ENCODE measurements at places on chromosomes 6 and 20.
A peak's percentile ranks its signal among the peaks of the same experiment; 100 is the strongest.

- H3K4me3 ChIP-seq, result no peak overlapping the region
- H3K27me3 ChIP-seq, result no peaks in the 10 kb centered on the region
- H3K4me1 ChIP-seq, result peaks cover 6% of the 10 kb centered on the region
- DNase-seq, result no peak
These were observed 108.6 kb downstream of the CDYL start for GRCh38 chr6:4884646-4885340.

GRCh38 chr6:146944077-146944476, 260.1 kb upstream of the STXBP5 start:
- no peak for DNase-seq
- no peaks in the 10 kb centered on the region for H3K27me3 ChIP-seq
- no peaks in the 10 kb centered on the region for H3K36me3 ChIP-seq
- H3K27ac ChIP-seq, result no peak overlapping the region

DNA sequence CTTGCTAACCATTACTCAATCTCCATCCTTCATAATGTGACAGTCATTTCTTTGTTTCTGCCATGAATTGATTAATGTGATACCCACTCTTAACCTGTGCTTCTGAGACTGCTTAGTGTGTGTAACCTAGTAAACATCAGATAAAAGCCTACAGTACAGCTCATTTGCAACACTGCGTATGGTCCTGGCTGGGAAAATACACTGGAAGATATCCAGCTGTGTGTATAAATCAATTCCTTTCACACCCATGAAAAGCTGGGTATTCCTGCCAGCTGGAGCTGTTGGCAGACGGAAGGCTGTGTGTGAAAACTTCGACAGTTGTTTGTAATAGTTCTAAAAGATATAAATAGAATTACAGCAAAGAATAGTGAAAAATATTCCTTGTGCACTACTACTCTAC, 509.2 kb downstream of the FRK start:
- no peaks in the 10 kb centered on the region for H3K4me1 ChIP-seq
- no peak overlapping the region for H3K4me3 ChIP-seq
- no peaks in the 10 kb centered on the region for H3K36me3 ChIP-seq
- H3K27ac ChIP-seq, result no peak overlapping the region
- no peaks in the 10 kb centered on the region for H3K27me3 ChIP-seq
- DNase-seq, result no peak

DNA sequence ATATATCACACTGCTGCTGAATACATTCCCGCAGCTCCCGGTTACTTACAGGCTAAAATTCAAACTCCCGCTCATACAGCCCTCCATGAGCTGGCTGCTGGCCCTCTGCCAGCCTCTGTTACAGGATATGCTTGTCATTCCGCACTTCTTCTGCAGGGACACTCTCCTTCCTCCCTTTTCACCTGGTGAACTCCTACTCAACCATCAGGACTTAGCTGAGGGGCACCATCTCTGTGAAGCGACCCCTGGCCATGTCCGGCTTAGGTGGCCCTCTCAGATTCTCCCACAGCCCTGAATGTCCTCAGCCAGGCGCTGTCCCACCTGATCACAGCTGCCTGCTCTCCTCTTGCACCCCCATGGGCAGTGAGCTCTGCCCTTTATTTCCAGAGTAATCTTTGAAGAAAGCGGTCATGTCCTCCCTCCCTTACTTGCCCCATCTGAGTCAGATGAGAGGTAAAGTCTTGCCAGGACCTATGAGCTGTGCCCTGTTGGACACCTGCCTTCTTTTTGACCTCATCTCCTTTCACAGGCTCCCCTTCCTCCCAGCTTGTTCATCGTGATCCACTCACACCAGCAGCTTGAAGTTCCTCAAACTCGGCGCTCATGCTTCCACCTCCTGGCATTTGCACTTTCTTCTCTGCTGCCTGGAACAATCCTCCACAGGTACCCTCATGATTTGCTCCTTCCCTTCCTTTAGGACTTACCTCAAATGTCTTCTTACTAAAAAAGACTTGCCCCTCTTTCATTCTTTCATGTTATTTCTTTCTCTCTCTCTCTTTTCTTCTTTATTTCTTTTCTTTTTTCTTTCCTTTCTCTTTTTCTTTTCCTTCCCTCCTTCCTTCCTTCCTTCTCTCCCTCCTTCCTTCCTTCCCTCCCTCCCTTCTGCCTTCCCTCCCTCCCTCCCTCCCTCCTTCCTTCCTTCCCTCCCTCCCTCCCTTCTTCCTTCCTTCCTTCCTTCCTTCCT, 5.6 kb downstream of the CYP24A1 start:
- H3K36me3 ChIP-seq, result no peaks in the 10 kb centered on the region
- H3K4me3 ChIP-seq, result no peak overlapping the region
- H3K27ac ChIP-seq, result no peak overlapping the region
- peaks cover 97% of the 10 kb centered on the region for H3K27me3 ChIP-seq
- peaks cover 7% of the 10 kb centered on the region for H3K4me1 ChIP-seq

DNA sequence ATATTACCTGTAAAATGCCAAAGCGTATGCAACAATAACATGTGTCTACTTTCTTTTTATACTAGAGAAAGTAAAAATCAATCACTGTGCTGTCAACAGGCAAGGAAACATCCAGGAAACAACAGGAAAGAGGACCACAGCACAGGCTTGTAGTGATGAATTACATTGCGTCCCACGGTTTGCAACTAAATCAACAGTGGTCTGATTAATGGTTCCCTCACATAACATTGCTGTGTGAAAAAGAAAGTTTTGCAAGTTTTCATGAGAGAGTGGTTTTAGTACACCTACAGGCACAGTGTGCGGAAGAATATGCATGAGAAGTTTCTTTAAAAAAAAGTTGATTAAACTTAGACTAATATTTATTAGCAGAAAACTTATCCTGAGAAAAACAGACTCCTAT, 329.5 kb upstream of the HSF2 start:
- no peak overlapping the region for H3K4me3 ChIP-seq
- no peaks in the 10 kb centered on the region for H3K36me3 ChIP-seq
- no peaks in the 10 kb centered on the region for H3K27me3 ChIP-seq
- peaks cover 3% of the 10 kb centered on the region for H3K4me1 ChIP-seq
- DNase-seq, result no peak

DNA sequence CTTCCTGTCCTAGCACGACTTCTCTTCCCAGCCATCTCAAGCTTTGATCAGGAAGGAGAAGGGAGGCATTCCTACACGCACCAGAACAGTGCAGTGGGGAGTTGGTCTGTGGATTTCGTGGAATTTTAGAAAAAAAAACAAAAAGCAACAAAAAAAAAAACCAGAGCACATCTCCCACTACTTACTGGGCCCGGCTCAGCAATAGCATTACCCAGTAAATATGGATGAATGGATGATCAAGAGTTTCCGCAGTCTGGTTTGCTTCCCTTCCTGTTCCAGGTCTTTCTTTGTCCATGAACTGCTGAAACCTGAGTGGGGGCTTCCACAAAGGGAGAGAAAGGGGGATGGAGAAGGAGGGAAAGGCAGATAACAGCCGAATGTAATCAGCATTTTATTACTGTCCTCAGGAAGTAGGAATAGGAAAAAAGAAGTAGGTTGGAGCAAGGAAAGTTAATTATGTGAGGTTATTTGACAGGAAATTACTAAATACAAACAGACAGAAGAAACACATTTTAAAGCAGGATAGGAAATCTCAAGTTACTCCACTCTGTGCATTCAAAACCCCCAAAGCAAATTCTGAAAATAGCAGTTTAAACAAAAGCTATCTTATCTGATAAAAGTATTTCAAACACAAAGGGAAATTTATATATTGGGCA, 349.0 kb downstream of the PRL start:
- no peak for DNase-seq

GRCh38 chr6:116450185-116450710, 10.9 kb upstream of the CALHM6 start:
- H3K27ac ChIP-seq, result no peak overlapping the region
- H3K4me3 ChIP-seq, result no peak overlapping the region
- no peak for DNase-seq

DNA sequence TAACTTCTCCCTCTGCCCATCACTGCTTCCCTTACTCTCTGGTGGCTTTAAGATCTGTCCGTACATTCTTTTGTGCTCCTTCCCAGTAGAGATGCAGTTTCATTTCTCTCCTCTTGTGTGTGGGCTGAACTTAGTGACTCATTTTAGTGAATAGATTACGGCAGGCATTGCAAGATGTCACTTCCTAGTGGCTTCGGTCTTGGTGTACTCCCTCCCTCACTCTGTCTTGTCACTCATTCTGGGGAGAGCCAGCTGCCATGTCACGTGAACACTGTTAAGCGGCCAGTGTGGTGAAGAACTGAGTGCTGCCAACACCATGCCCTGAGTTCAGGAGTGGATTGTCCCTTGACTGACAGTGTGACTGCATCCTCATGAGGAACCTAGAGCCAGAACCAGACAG, 115.9 kb downstream of the OTOR start:
- H3K27ac ChIP-seq, result no peak overlapping the region
- H3K36me3 ChIP-seq, result no peaks in the 10 kb centered on the region
- DNase-seq, result no peak
- H3K4me3 ChIP-seq, result no peak overlapping the region
- no peaks in the 10 kb centered on the region for H3K4me1 ChIP-seq

DNA sequence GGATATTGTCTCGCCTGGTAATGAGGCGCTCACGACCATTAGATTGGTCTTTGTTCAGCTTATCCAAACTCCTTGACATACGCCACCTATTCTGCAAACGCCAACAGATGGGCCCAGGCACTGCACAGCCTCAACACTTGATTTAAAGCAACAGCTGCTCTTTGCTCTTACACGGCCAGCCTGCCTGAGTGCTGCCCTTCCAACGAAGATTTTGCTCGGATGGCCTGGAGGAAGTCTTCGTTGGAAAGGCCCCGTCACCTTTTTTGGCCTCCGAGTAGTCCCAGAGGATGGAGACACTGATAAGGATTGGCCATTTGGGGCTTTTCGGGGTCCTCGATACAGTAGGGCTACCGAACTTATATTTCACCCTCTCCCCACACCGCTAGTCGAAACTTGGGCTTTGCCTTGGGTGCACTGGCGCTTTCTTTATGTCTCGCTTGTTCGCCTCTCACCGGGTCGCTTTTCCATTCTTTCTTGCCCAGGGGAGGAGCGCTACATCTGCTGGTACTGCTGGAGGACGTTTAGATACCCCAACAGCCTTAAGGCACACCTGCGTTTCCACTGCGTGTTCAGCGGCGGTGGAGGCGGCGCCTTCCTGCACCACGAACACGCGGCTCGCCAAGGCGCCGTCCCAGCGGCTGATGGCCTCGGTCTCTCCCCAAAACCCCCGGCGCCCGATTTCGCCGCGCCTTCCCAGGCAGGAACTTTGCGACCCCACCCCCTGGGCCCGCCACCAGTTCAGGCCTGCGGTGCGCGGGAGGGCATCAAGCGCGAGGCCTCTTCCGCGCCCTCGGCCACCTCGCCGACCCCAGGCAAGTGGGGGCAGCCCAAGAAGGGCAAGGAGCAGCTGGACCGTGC, 6.1 kb downstream of the PRDM13 start:
- no peaks in the 10 kb centered on the region for H3K36me3 ChIP-seq
- H3K4me1 ChIP-seq, result peaks cover 25% of the 10 kb centered on the region
- peaks cover 100% of the 10 kb centered on the region for H3K27me3 ChIP-seq
- H3K27ac ChIP-seq, result no peak overlapping the region
- DNase-seq, result no peak

DNA sequence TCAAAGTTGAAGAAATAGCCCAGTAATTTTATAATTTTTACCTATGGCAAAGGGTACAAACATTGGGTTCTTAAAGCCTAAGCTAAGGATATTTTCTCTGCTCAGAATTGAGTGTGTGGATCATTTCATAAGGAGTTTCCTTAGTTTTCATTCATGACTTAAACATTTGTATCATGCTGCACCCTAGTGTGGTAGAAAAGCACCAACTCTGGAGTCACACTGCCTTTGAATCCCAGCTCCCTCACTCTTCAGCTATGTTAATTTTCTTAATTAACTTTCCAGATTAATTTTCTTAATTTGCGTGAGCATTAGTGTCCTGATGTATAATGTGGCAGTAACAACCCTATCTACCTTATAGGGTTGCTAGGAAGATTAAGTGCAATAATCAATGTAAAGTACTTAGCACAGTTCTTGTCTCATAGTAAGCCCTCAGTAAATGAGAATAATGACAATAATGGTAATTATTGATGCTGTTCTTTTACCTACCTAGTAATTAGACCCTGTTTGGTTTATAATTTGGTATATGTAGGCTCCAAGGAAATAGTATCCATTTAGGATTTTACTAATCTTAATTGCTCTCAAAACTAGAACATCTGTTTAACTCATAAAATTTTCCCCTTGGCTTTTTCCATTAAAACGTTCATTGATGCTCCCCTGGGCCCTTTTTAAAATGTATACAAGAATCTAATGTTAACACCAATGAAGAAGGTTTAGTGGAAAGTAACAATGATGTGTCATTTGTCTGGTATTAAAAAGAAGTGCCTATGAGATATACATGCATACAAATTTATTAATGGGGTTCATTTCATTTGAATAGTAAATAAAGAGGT, 31.6 kb downstream of the DSE start:
- H3K27ac ChIP-seq, result no peak overlapping the region
- H3K4me3 ChIP-seq, result no peak overlapping the region
- H3K27me3 ChIP-seq, result no peaks in the 10 kb centered on the region
- no peak for DNase-seq
- peaks cover 7% of the 10 kb centered on the region for H3K36me3 ChIP-seq

DNA sequence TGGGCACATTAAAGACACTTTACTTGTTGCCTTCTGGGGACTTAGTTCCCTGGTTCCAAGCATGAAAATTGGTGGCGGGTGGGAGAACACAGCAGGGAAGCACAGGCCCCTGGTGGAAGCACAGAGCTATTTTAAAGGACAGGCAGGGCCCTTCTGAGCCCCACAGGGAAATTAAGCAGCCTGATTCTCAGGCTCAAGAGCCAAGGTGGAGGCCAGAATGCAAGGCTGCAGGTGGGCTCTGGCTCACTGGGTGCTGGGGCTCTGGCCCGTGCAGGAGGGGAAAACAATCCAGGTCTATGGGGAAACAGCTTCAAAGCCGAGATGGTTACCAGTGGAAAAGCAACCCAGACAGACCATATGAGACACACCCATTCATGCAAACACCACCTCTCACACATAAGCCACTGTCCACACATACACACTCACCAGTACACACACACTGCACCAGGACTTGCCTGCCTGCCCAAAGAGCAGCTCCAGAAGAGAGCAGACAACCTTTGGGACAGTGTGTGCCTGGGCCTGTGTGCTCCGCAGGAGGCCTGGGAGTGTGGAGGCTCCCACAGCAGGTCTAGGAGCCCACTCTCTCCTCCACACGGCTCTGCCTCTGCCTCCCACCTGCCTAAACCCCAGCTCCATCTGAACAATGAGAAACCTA, 30.6 kb downstream of the TFEB start:
- H3K27ac ChIP-seq, result peak overlapping the region; percentile 90
- H3K4me1 ChIP-seq, result peaks cover 98% of the 10 kb centered on the region
- H3K36me3 ChIP-seq, result peaks cover 6% of the 10 kb centered on the region
- DNase-seq, result no peak
- peak overlapping the region; percentile 47 for H3K4me3 ChIP-seq

- DNase-seq, result no peak
- H3K27me3 ChIP-seq, result no peaks in the 10 kb centered on the region
- no peak overlapping the region for H3K4me3 ChIP-seq
- H3K27ac ChIP-seq, result no peak overlapping the region
These were observed 8.5 kb downstream of the LRRC1 start for GRCh38 chr6:53803081-53803860.

GRCh38 chr6:3533981-3534380, 77.1 kb upstream of the SLC22A23 start:
- no peak overlapping the region for H3K4me3 ChIP-seq
- no peak overlapping the region for H3K27ac ChIP-seq
- DNase-seq, result no peak
